AG08395 (cell line): ENCODE measurements at places on chromosomes 5 and 9.

- DNase-seq, result no peak
Measured at GRCh38 chr9:129624947-129625346, 1.0 kb upstream of the NTMT1 start.

GRCh38 chr5:116297296-116297814 lies 212.5 kb downstream of the COMMD10 start:
- DNase-seq, result no peak

- DNase-seq, result no peak
Measured at GRCh38 chr5:95731571-95732554, 727 bp downstream of the RHOBTB3 start.

- DNase-seq, result no peak
Measured at GRCh38 chr9:93164085-93164484, 19.9 kb upstream of the WNK2 start.

DNA sequence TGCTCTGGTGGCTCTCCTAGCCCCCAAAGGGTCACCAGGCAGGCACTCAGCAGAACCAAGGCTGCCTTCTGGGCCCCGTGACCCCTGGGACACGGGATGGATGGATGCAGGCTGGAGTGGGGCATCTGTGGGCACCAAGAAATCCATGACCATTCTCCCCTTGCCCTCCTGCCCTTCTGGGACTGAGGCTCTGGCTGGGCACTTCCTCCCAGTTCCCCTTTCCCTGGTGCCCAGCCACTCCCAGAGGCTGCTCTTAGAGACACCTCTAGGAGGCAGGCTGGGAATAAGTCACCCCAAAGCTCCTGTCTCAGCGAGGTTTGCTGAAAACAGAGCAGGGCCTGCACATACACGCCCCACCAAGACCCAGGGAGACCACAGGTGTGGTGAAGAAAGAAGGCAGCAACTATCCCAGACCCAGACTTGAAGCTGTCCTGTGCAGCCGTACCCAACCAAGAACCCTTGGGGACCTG lies 943 bp downstream of the STING1 start:
- DNase-seq, result peak; percentile 57
